ENCODE measurements at places on chromosomes 3 and 15. TPM values are rescaled to one million over a fixed set of nuclear protein-coding genes. Genes with fewer than 3 reads are reported as not detected.

ZBBX gene
- not detected for total RNA-seq

GPR171 gene
- not detected for total RNA-seq

SYNPR gene
- not detected for total RNA-seq

SNUPN gene
- total RNA-seq = 33.6 TPM

ALAS1 gene
- total RNA-seq = 48.6 TPM

DUOX2 gene
- 0.05 TPM for total RNA-seq

GOLGA6L10 gene
- 0.59 TPM for total RNA-seq
